CD8-positive, alpha-beta T cell (primary cell): ENCODE measurements at places on chromosomes 2 and 18. TPM values are rescaled to one million over a fixed set of nuclear protein-coding genes. Genes with fewer than 3 reads are reported as not detected.
A peak's percentile ranks its signal among the peaks of the same experiment; 100 is the strongest.

DNA sequence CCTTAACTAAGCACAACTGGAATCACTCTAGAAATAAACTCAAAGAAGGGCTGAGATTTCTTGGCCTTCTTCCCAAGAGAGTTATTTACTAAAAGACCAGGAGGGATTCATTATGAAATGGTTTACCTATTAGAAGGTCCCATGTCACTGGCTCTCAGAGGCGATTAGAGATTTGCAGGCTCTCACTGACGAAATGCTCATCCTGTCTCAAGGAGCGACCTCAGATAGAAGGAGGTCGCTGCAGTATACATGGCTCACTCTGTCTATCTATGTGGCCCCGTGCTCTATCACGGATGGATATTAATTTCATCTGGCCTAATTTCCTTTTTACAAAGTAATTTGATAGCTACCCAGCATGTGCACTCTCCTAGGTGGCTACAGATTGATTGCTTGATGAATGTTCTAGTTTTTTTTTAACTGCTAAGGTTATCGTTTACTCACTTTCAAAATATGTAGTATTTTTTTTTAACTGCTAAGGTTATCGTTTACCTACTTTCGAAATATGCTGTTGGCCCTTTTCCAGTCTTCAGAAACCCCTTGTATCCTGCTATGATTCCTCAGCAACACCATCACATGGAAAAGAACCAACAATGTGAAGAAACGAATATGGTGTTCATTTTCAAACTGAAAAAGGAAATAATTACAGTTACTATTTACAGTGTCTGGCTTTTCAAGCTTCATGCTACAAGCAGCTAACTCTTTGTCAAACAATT is 9.1 kb downstream of the SMIM21 start:
- no peak for DNase-seq

DNA sequence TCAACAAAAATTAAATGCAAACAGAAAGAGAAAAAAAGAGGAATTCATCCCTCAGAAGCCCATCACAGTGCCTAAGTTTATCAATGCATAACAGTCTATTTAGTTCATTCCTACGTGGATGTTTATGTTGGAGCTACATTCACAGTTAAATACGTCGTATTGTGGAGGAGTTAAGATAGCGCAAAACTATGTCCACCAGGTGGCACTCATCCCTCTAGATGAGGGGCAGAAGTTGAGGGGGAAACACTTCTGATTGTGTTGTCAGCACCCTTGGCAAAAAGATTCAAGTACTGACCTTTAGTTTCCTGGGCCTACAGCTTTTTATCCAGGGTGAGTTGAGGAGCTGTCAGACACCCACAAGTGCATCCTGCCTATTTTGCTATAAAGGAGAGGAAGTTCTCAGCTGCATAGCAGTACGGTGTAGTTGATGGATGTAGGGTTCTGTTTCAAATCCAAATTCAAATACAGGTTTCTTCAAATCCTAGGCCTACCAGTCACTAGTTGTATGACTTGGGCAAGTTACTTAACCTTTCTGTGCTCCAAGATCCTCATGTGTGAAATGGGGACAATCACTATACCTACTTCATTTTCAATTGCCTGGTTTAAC is 26.8 kb upstream of the MYO1B start:
- peak; percentile 34 for DNase-seq

GRCh38 chr2:106095478-106096298 is 98.4 kb downstream of the UXS1 start:
- DNase-seq: peak; percentile 93

DNA sequence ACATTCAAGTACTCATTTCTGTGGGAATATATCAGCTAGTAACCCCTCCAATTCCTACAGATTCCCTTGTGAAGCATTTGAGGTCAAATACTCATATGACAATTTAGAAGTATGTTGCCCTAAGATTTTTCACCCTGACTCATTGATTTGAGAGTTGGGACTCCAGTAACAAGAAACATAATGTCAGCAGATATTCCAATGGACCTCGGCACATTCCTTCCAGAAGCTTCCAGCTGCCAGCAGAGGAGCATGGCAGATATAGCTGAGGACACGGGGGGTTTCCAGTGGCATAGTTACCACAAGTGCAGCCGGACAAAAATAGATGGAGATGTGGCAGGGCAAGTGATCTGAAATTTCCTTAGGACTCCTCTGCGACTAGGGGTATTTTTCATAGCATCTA is 101.9 kb upstream of the ARHGAP28 start:
- DNase-seq: no peak

GRCh38 chr18:53603276-53603675 is 621.2 kb downstream of the MBD2 start:
- DNase-seq: no peak

DNA sequence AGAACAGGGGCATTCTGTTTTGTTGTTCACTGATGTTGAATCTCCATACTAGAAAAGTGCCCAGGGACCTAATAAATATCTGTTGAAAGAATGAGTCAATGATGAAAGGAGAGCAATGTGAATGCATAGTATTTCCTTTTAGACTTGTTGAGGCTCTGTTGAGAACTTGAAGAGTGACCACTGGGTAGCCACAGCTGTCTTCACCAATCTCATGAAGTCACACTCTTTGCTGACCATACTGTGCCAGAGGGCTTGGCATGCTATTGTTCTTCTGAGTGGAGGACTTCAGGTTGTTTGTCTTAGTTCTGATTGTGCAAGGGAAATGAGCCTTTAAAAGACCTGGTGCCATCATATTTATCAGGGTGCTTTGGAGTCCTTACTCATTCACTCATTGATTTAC is 41.6 kb upstream of the NT5C1B start:
- DNase-seq: no peak

GRCh38 chr2:78535395-78535794 is 490.1 kb upstream of the REG3G start:
- no peak for DNase-seq

DNA sequence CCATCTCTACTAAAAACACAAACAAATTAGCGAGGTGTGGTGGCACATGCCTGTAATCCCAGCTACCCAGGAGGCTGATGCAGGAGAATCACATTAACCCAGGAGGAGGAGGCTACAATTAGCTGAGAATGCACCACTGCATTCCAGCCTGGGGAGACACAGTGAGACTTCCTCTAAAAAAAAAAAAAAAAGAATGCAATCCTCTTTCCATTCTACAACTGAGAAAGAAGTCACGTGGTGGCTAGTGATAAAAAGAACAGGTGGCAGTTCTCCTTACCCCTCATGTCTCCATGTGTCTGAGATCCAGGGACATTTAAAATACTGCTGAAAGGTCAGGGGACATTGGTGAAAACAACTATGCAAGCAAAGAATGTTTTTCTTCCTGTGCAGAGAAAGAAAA is 24.4 kb upstream of the GPR39 start:
- no peak for DNase-seq

GRCh38 chr2:164910101-164910899 is 45.0 kb downstream of the SLC38A11 start:
- DNase-seq: peak; percentile 1

DNA sequence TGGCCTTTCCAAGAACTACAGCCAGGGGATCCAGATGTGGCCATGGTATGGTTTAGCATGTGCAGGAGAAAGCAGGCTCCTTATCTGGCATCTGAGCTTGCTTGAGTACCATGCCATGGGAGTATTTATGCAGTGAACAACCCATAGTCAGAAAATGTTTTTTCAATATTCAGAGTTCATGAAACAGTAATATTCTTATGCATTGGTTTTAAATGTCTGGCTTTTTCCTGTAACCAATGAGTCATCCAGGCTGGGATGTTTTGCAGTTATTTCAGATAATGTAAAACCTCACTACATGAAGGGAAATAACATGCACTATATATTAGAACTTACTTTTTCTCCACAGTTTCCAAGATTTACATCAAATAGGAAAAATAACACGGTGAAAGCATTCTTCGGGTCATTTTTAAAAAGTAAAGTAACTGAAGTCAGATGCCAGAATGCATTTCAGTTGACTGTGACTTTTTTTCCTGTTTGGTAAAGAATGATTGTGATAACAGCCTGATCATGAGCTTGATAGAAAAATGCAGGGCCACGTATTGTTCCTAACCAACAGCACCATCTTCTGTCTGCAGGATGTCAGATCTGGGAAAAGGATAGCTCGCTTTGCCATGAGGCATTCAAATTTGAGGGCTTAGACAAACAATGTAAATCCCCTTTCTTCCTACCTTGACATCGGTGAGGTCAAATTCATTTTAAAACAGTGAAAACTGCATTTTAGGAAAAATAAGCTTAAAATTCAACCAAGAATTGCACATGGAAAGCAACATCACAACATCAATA is 152.8 kb downstream of the DSC3 start:
- no peak for DNase-seq

- DNase-seq: no peak
Measured at GRCh38 chr18:13240060-13240725, 21.6 kb downstream of the LDLRAD4 start.

- no peak for DNase-seq
Measured at GRCh38 chr2:65604246-65604645, 171.8 kb upstream of the SPRED2 start.

DNA sequence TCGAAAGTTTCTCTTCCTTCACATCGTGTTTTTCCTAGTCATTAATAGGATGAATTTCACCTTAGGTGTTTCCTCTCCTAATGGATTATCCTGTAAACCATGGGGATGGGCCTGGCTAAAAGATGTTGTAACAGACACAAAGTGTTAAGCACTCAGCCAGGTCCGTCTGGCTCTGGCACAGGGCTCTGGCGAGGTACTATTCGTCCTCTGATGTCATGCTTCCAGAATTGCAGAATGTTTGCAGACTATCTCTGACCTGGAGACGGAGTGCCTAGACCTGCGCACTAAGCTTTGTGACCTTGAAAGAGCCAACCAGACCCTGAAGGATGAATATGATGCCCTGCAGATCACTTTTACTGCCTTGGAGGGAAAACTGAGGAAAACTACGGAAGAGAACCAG is 13.2 kb downstream of the ATG16L1 start:
- DNase-seq: no peak

GRCh38 chr2:15300624-15301573 is 260.2 kb downstream of the NBAS start:
- no peak for DNase-seq

DNA sequence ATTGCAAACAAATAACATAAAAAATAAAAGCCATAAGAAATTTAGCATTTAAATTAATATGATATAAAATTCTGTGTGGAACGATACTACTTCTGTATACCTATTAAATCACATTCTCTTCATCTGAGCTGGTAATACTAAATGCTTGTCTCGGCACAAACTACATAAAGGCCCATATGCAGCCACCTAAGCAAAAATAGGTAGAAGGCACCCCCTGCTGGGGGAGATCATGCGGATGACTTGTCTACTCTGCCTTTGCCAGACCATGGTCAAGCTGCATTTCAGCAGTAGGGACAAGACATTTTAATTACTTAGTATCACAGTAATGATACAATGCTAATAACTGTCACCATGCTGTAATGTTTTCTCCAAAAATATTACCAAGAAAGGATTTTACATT is 108.0 kb downstream of the CDH19 start:
- no peak for DNase-seq

- no peak for DNase-seq
Measured at GRCh38 chr2:237101118-237101979, 15.7 kb downstream of the COPS8 start.

- DNase-seq: no peak
Measured at GRCh38 chr2:132460781-132461180, 44.2 kb downstream of the GPR39 start.

DNA sequence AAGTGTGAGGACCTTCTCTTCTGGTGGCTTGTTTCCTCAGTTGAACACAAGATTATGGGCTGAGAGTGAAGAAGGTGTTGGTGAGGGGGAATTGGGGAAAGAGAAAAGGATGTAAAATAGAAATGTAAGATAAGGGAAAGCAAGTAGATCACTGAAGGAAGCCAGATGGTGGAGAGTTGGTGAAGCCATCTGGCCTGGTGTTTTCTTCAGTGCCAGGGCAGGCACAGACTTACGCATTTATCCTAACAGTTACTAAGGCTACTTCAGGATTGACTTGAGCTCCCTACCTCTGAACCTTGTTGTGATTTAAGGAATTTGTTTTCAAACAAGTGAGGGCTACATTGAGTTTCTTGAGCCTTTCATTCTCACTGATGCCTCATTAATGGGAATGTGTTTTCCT is 113.8 kb downstream of the GALNT1 start:
- no peak for DNase-seq

- DNase-seq: no peak
Measured at GRCh38 chr2:16059393-16060016, 119.2 kb downstream of the MYCN start.

DNA sequence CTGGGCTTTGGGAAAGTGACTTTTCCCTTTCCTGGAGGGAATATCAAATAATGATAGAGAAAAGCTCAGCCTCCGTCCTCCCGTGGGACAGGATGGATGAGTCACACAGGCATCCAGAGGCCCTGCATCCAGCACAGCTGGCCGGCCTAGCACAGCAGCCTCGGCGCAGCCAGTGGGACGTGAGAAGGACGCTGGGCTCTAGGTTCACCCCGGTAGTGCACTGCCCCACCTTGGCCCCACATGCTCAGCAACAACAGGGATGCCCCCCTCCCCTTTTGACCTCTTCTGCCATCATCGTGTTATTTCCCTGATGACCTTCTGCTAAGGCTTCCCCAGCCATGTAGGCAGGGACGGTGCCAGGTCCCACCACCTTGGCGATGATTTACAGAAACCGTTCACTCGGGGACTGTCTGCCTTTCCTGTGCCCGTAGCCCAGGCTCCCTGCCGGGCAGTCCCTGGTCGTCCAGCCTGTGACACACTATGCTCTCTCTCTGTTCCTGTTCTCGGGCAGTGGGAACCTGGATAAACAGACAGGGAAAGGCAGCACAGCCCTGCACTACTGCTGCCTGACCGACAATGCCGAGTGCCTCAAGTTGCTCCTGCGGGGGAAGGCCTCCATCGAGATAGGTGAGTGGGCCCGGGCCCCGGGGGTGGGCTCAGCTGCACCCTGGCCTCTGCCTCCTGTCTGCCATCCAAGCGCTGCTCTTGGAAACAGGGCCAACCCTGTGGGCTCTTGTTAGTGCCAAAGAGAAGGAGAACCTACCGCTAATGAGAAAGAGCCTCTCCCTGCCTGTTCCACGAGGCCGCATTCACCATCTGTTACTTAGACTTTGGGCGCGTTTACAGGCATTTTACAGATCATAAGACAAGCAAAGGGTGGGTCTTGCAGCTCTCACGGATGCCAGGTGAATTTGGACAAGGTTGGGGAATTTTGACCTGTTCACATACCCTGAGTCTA is 44.6 kb downstream of the ITGB1BP1 start:
- no peak for DNase-seq

The ANKRD30BL gene
- total RNA-seq: not detected

The GALNT5 gene
- not detected for total RNA-seq

The RSAD2 gene
- total RNA-seq: 2.1 TPM

The DUSP2 gene
- 1,304 TPM for total RNA-seq

The TUBA3E gene
- total RNA-seq: not detected

The NT5DC4 gene
- total RNA-seq: not detected

The PCARE gene
- not detected for total RNA-seq

The ARHGAP25 gene
- 36.7 TPM for total RNA-seq

The SCN2A gene
- not detected for total RNA-seq

The KLHL29 gene
- 0.81 TPM for total RNA-seq

The UGT1A10 gene
- not detected for total RNA-seq

The IL1R1 gene
- total RNA-seq: 0.08 TPM
